Fibroblast of skin of scalp (primary cell): ENCODE measurements at places on chromosomes 12 and 14.

GRCh38 chr12:45969084-45969483 lies 21.3 kb downstream of the SCAF11 start:
- peak; percentile 79 for DNase-seq

DNA sequence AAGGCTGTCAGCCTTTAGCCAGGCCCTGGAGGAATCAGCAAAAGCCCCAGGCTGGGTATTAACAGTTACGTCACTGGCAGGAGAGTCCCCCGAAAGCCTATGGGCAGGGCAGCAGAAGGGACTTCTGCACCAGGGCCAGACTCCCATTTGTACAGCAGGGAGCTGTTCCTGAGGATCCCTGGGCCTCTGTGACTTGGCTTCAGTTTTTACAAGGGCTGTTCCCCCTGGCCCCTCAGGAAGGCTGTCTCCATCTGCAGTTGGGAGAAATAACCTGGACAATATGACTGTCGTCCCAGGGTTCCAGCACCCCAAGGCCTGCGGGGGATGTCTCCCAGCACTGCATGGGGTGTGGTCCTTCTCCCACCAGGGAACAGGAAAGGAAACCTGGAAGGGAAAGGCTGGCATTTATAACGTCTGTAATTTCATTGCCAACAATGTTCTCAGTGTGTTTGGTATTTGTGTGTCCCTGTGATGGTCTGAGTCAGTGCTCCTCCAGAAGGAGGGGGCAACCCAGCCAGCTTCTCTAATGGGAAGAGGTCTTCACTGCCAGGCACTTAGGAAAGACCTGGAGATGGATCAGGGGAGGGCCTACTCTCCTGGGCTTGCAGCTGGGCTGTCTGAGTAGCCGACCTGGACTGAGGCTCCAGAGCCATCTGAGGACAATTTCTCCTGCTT lies 42.4 kb downstream of the ERH start:
- peak; percentile 55 for DNase-seq

GRCh38 chr14:74921987-74922751 lies 891 bp downstream of the RPS6KL1 start:
- no peak for DNase-seq

GRCh38 chr12:102960766-102961465 lies 3.4 kb downstream of the ASCL1 start:
- no peak for DNase-seq

- no peak for DNase-seq
Measured at GRCh38 chr14:103107941-103108748, 13.6 kb downstream of the EXOC3L4 start.

- DNase-seq: no peak
Measured at GRCh38 chr12:68612697-68613096, 2.0 kb downstream of the RAP1B start.

DNA sequence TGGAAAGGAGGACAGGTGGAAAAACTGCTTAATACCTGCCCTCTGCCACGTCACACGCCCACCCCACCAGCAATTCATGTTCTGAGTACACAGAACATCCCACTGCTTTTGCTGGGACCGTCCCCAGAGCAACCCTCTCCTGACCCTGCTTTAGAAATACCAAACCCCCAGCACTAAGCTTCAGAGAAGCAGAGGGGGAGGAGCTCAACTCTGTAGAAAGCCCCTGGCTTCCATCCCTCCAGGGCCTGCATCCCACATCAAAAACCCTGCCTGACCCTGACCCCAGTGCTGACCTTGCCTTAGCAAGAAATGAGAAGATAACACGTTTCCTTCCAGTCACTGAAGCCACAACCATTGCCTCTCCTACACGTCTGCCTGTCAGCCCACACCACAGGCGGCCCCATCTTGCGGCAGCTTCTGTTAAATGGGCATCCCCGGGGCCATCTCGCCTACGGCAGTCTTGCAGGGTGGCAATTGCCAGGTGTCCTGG lies 19.7 kb downstream of the VDR start:
- DNase-seq: no peak

GRCh38 chr12:103524238-103524875 lies 28.6 kb upstream of the C12orf42 start:
- no peak for DNase-seq

- DNase-seq: peak; percentile 26
Measured at GRCh38 chr14:93132472-93133065, 16.8 kb upstream of the ITPK1 start.

DNA sequence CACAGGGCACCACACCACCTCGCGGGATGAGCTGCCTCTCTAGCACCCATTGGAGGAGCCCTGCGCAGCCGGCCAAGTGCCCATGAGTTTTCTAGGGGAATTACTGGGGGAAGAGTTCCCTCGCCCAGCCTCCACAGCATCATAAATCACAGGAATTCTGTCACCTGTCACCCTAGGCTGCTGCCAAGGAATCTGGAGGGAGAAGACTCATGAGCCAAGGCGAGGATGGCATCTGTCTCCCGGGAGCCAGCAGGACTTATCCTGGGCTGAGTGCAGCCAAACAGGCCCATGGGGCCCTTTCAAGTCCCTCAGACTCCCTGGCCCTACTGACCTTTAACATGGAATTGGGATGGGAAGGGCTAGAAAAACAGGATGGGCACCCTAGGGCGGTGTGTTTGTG lies 7.8 kb upstream of the OTUB2 start:
- DNase-seq: no peak

DNA sequence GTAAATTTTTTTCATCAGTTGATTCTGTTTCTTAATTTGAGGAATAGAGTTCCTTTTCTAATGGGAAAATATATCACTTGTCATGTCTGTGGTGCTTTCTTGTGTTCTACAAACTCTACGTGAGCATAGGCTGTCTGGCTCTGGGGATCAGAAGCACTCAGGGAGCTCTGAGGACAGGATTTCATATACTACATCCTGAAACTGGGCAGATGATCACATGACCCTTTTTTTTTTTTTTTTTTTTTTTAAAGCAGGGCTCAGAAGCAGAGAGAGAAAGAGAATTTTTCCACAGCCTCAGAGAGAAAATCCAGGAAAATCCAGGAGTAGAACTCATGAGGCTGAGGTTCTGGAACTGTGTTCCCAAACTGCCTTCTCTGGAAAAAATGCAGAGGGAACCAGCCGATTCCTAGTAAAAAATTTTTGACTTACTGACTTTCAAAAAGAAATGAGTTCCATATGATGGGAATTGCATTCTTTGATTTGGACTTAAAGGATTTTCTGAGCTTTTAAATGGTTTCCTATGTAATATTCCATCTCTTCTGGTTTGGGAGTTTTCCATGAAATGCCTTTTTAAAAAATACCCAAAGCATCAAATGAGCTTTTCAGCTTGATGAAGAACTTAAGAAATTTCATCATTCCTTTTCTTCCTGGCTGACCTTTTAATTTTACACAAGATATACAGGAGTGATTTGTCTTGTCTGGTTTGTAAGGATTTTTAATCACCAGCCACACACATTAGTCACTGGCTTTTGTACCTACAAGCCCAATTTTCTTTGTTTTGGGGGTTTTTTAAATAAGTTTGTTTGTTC lies 183.1 kb upstream of the HIF1A start:
- DNase-seq: peak; percentile 79

DNA sequence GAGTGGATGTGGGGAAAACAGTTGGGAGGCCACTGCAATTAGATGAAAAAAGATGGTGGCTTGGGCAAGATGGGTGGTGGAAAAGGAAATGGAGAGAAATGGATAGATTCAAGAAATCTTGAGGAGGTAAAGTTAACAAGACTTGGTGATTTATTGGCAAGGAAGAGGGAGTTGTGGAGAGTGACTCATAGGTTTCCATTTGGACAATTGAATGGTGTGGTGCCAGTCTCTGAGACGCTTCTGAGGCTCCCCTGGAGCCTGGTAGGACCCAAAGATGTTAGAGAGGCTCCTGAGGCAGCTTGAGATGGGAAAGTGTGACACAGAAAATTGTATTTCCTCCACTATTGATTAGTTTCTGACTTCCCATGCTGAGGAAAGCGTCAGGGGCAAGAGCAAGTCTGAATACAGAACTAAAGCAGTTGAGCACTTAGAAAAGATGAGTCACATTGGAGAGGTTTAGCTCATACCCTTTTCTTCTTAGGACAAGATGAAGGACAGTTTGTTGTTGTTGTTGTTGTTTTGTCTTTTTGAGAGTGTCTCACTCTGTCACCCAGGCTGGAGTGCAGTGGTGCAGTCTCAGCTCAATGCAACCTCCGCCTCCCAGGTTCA lies 4.5 kb downstream of the PRPF40B start:
- peak; percentile 54 for DNase-seq

- DNase-seq: no peak
Measured at GRCh38 chr12:54968181-54968730, 16.3 kb downstream of the TESPA1 start.

GRCh38 chr12:3743803-3744202 lies 9.1 kb downstream of the CRACR2A start:
- peak; percentile 56 for DNase-seq

DNA sequence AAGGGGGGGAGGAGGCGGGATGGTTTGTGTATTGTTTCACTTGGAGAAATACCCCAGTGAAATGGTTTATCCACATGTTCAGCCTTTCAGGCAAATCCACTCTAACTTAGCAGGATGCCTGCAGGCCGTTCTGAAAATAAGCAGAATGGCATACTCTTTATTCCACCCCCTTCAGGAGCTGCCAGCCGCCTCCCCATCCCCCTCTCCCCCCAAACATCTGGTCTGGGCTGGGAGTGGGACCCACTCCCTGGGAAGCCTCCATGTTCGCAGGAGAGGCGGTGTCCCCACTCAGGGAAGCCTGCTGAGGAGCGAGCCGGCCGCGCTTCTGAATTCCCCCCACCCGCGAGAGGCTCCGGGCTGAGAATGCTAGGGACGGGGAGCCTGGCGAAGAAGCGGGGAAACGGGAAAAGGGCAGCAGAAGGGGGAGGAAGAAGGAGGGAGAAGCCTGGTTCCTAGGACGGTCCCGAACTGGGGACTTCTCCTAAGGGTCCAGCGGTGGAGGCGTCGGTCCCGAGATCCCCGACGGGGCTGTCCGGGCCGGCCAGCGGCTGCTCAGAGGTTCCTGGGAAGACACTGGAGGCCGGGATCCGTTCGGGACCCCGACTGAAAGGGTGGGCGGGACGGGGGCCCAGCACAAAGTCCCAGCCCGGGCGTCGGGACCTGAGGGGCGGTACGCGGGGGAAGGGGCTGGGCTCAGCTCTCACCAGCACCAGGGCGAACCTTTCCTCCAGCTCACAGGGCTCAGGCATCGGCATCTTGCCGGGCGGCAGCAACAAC lies 666 bp downstream of the FMNL3 start:
- peak; percentile 31 for DNase-seq

- no peak for DNase-seq
Measured at GRCh38 chr14:90308561-90308960, 23.2 kb downstream of the NRDE2 start.

GRCh38 chr12:82009524-82009923 lies 250.4 kb upstream of the PPFIA2 start:
- DNase-seq: no peak

DNA sequence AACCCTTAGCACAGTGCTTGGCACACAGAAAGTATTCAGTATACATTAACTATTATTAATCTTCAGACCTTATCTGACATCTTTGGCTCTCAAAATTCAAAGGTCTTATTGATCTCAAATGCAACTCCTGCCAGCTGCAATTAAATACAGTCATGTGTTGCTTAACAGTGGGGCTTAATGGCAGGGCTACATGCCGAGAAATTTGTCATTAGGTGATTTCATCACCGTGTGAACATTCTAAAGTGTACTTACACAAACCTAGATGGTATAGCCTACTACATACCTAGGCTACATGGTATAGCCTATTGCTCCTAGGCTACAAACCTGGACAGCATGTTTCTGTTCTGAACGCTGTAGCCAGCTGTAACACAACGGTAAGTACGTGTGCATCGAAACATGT lies 156.3 kb upstream of the TMCC3 start:
- no peak for DNase-seq

GRCh38 chr14:42424501-42424900 lies 817.8 kb downstream of the LRFN5 start:
- DNase-seq: no peak

DNA sequence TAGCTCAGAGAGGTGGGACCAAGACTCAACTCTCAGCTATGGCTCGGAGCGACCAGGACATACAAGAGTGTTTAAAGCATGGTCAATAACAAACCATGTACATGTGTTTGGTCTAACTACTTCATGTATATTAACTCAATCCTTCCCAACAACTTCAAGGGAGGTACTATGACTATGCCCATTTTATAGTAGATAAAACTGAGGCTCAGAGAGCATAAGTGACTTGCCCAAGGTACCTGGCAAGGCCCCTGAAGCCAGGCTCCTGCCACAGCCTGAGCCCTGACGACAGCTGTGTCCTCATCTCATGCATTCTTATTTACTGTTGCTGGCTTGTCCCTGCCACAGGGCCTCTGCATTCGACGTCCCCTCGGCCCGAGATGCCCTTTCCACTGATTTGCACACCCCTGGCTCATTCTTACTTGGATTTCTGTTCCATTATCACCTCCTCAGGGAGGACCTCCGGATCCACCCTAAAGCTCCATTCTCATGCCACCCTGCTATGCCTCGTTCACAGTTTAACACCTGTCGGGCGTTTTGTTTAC lies 2.6 kb downstream of the TESC start:
- no peak for DNase-seq

DNA sequence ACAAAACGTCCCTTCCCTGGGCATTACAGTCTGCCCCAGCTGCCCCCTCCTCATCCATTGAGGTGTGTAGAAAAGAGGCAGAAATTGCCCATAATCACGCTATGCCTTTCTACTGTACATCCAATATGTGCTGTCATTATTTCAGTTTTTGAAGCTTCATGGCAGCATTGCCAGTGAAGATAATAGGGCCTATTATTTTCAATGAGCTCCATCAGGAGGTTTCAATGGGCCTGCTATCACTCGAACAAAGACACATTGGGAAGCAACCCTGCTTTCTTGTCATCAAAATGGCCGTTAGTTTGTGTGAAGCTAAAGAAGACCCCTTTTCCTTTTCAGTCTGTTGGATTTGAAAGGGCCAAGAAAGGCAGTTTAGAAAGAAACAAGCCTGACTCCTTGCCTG lies 653.8 kb downstream of the NOVA1 start:
- DNase-seq: no peak

DNA sequence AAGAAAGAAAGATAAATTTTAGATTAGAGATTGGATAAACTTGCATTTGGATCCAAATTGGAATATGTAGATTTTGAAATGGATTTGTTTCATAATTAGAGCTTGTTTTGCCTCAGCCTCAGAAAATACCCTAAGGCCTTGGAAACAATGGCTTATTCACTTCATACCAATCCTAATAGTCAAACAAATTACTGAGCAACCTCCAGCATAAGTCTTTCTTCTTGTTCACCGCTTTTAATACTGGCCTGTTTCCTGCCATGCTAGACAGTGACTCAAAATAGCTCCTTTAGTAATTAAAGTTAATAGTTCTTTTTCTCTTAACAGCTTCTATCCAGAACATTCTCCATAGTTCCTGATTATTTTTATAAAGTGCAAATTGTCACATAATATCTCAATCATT lies 110.9 kb upstream of the DNM1L start:
- DNase-seq: peak; percentile 86
